Psoas muscle (tissue), 8 donors: ENCODE measurements at places on chromosomes 2 and 18.

GRCh38 chr2:229170916-229171315, 100.2 kb downstream of the PID1 start:
- DNase-seq = no peak

DNA sequence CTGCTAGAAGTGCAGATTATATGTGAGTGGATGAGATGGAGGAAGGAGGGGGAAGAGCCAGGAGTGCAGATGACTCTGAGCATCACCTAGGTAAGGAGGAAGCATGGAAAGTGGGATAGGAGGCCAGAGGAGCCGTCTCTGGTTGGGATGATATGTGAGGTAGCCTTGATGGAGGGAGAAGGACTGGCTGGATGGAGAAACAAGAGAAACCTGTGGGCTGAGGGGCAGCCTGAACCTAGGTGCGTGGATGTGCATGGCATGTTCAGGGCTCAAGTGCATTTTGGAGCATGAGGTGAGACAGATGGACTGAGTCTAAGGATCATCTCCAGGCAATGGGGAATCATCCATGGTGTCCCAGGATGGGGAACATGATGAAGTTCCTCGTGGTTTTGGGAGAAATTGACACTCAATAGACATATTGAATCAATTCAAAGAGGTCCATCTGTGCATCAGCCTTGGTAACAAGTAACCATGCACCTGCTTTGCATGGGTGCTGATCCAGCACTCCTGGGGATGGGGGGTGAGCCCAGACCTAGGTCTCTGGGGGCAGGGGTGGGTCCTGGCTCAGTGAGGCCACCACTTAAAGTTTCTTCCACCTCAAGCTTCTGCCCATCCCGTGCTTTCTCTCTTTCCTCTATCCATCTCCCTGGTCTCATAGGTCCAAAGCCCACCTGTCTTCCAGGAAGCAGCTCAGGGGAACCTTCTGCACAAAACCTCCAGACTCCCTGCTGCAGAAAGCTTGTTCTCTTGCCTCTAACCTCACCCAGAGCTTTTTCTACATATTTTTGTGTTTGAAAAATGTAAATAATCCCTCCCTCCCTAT, 19.2 kb downstream of the MYCN start:
- DNase-seq = no peak

DNA sequence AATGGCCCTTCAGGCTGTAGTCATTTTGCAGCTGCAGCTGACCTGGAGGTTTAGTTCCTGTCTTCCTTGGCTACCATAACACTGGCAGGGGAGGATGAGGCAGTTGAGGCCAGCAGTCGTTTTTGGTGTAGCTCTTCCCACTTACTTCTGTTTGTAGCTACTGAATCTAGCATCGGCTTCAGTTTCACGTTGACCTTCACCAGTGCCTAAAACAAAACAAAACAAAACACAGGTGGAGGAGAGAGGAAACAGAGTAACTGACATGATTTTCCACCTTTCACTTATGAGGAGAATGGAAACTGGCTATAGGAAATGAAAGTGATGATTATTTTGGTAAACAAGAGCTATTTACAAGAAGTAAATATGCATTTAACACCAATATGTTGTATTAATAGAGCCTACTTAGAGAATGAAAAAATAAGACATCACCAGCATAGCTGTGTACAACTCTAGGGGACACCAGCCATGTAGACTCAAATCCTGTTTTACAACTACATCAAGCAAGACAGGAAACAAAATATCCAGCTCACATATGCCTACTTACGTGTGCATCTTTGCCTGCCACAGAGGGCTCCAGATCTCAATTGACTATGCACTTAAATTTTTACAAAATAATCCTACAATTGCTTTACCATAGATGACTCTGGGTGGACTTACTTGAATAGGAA, 236.9 kb downstream of the AGPS start:
- DNase-seq = no peak

DNA sequence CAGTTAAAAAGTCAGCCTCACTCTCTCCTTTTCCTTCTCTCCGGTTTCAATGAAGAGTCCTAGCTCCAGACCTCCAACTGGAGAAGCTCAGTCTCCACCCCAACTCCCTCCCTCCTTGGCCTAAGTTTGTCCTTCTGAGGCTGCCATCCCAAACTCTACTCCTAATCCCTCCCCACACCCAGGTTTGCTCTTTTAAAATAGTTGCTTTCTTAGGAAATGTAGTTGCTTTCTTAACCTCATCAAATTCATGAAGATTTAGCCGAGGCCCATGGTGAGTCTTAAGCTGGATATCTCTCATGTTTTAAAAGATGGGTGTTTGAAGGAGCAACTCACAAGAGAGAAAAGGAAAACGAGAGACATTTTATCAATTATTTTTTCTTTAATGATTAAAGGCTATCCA, 937 bp upstream of the LANCL1 start:
- DNase-seq = no peak

GRCh38 chr2:19346983-19347618, 11.3 kb downstream of the OSR1 start:
- DNase-seq = no peak

DNA sequence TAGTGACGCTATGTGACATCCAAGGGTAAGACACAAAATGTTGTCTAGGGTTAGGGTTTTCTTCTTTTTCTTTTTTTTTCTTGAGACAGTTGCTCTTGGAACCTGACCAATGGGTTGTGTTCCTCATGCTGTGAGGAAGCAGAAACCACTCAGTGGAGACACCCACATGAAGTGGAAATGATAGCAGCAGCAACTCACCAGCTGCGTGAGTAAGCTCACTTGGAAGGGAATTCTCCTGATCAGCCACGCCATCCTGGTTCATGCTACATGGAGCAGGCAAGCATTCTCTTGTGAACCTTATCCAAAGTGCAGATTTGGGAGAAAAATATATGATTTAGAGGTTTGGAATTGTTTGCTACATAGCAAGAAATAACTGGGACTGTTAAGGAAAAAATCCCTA, 863.7 kb downstream of the EPHA4 start:
- no peak for DNase-seq

- no peak for DNase-seq
Measured at GRCh38 chr2:70735071-70735470, 32.9 kb downstream of the ADD2 start.

GRCh38 chr2:121161272-121161671, 123.7 kb downstream of the TFCP2L1 start:
- DNase-seq = no peak

GRCh38 chr2:120761164-120761861, 25.6 kb downstream of the GLI2 start:
- DNase-seq = no peak

DNA sequence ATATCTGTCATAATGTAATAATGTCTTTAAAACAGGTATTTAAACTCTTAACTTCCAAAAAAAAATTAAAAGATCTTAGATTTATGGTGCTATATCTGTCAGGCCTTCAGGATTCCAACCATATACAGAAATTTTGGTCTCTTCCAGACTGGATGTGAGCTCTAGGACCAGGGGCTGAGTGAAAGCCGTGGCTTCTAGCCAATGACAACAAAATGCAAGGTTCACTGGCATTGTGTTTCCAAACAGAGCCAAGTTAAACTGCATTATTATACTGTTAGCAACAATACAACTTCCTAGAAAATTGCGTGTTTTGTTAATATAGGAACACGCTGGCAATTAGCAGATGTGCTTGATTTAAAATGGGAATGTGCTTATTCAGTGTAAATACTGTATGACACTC, 809.8 kb upstream of the SOX11 start:
- DNase-seq = no peak

GRCh38 chr2:204842661-204843485, 297.6 kb downstream of the PARD3B start:
- DNase-seq = peak; percentile 68

- no peak for DNase-seq
Measured at GRCh38 chr2:33181466-33181865, 234.7 kb downstream of the LTBP1 start.

DNA sequence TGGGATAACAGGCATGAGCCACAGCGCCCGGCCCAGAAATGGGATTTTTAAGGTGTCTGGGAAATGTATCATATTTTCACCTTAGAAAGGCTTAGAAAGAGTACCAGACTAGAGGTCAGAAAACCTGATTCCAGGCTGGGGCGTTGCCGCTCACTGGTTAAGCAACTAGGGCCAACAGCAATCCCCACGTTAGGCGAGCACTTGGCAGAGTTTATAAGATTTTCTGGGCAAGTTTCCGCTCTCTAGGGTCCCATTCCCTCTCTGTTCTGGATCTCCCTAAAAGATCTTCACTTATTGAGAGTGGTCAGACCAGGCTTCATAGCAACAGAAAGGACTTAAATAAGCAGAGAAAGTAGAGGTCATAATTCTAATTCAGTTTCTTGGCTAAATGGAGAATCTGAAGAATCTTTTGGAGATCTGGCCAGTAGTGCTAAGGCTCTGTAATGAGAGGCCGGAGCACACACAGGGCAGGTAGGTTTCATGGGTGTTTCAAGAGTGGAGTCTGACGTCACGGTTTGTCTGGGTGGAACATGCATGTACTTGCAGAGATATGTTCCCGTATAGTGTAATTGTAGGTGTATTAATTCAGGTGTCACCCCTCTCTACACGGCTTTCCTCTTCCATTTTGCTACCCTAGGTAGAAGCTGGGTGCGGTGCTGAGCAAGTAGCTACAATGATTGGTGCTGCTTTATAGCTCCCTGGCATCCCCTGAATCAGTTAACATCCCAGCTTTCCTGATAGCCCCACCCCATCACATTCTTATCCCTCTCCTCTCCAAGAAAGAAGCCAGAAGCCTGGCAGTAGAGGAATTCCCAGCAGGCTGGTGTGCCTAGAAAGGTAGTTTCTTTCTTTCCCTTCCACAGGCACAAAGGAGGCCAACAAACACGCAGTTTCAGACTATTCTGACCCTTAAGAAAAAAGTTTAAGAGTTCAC, 4.4 kb upstream of the SMAD7 start:
- peak; percentile 71 for DNase-seq

DNA sequence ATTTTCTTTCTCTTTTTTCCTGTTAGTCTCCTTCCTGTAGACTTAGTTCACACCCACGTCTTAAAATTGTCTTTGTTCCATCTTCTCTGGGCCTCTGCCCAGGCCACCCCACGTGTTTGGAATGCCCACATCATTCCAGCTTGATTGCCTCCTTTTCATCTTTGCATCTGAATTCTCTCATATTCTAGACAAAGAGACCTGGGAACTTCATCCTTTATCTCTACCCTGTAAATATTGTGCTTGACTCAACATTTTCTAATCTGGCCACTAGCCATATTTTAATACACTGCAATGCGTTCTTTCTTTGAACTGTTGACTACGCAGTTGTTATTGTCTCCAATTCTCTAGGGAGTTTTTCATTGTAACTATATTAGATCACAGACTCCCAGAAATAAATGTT, 187.5 kb upstream of the NRXN1 start:
- no peak for DNase-seq

GRCh38 chr2:54629914-54630857, 93.3 kb upstream of the EML6 start:
- DNase-seq = peak; percentile 80

- DNase-seq = peak; percentile 71
Measured at GRCh38 chr18:58529714-58530354, 99.1 kb downstream of the ALPK2 start.

DNA sequence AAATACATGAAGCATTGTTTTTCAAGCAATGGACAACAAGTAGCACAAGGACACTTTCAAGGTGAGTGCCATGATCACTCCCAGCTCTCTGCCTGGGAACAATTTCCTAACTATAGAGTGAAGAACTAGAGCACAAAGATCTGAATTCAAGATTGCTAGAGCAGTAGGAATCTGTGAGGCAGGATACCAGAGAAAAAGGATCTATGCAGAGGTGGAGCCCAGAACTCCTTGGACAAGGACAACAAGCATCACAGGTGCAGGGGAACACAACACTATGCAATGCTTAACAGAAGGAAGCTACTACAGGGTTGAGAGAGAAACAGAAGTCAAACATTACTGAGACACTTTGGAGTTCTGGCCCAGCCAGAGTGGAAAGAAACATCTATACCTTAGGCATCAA, 24.7 kb downstream of the ATL2 start:
- DNase-seq = no peak

- DNase-seq = no peak
Measured at GRCh38 chr2:163198972-163199371, 360.4 kb upstream of the KCNH7 start.

- no peak for DNase-seq
Measured at GRCh38 chr2:215378045-215378444, 57.8 kb downstream of the FN1 start.

- DNase-seq = peak; percentile 79
Measured at GRCh38 chr2:218400167-218400929, 680 bp downstream of the CTDSP1 start.

DNA sequence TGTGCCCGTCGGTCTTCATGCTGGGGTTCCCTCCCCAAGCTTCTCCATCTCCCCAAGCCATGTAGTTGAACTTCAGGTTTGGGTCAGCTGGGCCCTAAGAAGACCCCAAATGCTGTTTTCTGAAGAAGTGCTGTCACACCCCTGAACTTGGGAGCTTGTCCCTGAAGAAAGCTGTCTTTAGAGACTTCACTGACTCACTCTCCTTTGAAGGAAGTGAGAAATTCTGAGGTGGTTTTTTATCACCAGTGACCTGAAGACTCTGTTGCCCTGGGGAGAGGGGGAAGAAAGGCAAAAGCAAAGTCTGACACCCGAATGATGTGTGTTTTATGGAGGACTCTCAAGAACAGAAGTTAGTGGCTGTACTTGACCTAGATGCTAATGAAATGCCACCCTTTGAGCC, 83.6 kb upstream of the BCL2L11 start:
- no peak for DNase-seq

DNA sequence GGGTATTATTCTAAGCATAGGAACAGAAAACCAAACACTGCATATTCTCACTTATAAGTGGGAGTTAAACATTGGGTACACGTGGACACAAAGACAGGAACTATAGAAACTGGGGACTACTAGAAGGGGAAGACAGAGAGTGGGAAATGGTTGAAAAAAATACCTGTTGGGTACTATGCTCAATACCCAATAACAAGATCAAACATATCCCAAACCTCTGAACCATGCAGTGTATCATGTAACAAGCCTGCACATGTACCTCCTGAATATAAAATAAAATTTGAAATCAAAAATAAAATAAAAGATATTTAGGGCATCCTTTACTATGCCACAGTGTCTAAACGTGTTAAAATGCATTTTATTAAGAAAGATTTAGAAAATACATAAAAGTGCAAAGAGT, 221.0 kb upstream of the TFPI start:
- DNase-seq = no peak

GRCh38 chr18:425106-425745, 75.3 kb downstream of the COLEC12 start:
- no peak for DNase-seq

DNA sequence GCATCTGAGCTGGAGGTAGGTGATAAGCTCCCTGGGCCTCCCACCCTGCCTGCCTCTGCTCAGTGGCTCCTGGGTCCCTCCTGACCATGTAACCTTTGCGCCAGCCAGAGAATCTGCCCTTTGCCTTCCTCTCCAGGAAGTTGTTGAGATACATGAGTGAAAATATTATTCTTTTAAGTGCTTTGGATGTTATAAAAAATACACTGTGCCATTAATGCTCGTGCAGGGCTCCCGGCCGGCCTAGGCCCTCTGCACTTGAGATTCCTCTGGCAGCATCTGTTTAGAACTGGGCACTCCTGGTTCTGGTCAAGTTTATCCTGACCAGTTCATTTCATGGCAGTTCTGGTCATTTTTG, 18.8 kb downstream of the AGAP1 start:
- no peak for DNase-seq
